ENCODE measurements at places on chromosomes 3 and 15. TPM values are rescaled to one million over a fixed set of nuclear protein-coding genes. Genes with fewer than 3 reads are reported as not detected.

DNA sequence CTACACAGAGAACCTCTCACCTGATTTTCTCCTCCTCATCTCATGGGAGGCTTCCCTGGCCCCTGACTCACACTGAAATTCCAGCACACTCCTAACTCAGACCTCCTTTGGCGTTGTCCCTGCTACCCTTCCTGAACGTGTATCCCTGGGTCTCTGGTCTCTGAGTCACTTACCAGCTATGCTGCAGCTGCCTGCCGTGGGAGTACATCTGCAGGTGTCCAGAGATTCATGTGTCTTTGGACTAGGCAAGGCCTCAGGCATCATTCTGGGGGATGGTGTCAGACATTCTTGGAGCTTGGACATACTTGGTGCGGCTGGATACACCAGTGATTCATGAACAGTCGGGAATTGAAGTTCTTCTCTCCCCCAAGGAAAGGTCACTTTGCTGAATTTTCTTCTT lies 148.8 kb upstream of the TRIM42 start:
- no peak for DNase-seq

DNA sequence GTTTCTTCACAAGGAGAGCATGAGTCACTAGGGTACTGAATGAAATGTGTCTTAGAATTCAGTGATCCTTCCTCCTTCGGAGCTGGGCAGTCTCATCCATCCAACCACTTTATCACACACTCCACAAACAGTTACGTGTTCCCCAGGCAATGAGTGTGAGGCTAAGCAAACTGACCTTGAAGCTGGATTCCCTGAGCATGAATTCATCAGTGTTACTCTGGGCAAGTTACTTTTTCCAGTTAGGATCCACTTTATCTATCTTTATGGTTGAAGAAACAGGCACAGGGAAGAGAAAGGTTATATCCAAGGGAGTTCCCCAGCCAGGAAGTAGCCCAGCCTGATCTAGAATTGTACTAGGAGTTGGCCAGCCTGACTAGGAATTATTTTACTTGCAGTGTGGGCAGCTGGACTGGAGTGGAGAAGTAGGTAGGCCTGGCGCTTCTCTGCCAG lies 17.1 kb upstream of the GCNT3 start:
- DNase-seq, result no peak

DNA sequence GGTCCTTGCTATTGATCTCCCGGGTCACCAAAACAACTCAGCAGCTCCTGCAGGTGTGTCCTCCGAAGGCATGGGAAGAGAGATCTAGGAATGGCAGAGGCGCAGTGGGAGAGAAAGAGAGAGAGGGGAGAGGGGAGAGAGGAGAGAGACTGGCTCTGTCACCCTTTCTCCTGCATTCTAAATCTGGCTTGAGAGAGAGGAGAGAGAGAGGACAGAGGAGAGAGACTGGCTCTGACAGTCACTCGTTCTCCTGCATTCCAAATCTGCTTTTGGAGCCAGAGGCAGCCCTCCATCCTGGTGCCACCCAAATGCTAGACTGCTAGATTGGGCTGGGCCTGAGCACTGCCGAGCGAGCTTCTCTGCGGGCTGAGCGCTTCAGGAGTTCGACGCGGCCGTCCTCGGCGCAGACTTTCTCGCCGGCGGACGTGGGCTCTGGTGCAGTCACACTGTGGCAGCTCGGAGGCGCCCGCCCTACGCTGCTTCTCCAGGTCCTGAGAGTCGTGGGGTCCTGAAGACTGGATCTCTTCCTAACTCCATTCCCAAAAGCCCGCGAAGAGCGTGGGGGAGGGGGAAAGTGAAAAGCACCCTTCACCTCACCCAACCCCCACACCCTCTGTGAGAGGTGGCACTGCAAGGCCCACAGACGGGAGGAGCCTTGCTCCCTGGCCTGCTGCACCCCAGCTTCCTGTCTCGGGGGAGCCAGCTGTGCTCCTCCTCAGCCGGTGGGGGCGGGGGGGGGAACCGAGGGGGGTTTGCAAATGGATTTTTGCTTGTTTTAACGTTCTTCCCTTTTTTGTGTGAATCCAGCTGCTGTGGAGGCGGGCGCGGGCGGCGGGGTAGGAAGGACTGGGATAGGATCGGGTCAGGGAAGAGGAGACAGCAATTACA lies 222.3 kb downstream of the MEIS2 start:
- DNase-seq, result no peak

DNA sequence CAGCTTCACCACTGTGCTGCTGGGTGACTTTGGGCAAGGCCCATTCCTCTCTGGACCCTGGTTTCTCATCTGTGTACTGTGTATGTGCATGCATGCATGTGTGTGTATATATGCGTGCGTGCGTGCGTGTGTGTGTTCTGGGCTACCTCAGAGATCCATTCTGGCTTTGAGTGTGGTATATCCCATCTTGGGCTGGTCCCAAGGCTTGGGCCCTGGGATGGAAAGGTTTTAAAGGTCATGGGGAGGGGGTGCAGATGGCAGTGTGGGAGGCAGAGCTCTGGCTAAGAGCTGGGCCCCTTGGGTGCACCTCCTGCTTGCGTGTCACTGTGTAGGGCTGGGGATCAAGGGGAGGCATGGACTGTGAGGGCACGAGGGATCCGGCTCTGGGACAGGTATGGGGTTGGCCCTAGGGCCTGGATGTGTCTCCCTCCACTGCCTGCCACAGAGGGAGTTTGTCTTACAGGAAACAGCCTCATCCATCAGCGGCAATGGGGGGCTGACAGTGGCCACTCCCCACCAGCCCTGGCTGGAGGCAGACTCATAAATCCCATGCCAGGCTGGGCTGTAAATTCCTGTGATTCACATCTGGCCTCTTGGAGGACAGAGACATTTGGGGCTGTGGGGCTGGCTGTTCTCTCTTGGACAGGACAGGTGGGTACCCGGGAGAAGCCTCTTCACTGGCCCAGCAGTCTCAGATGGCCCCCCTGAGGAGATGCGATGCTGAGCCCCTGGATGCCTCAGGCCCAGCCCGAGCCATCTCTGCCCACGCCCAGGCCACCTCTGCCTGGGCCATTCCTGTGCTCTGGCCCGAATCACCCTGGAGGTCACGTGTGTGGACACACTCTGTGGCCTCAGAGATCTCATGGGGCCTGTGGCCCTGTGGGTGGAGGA lies 21.4 kb upstream of the CSPG4 start:
- DNase-seq, result no peak

- DNase-seq, result no peak
Observed at GRCh38 chr15:60591496-60592370, 112.8 kb upstream of the ICE2 start.

NEK10 gene
- 0.16 TPM for polyA plus RNA-seq

Data from GM12878 (cell line).